Neural crest cell (in vitro differentiated cells): ENCODE measurements at places on chromosomes 3 and 15. TPM values are rescaled to one million over a fixed set of nuclear protein-coding genes. Genes with fewer than 3 reads are reported as not detected.

The TRAT1 gene
- not detected in 2 replicates for total RNA-seq

The ZKSCAN7 gene
- 17.3 and 21.0 TPM in 2 replicates for total RNA-seq

DNA sequence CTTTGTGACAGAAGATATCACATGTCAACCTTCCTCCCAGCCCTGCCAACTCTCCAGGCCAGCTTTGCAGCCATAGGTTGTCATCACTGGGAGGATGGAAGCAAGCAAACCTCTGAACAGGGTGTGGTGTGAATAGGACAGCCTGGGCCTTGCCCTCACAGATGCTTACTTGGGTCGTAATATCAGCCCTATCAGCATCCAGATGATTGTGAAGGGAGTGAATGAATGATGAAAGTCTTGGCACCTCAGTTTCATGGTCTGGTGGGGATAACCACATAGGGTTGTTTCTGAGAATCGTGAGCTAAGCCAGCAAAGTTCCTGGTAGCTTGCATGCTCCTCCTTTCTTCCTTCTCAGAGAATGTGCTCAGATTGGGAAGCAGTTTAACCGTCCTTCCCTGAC lies 55.1 kb upstream of the POLR2M start:
- DNase-seq, result no peak

DNA sequence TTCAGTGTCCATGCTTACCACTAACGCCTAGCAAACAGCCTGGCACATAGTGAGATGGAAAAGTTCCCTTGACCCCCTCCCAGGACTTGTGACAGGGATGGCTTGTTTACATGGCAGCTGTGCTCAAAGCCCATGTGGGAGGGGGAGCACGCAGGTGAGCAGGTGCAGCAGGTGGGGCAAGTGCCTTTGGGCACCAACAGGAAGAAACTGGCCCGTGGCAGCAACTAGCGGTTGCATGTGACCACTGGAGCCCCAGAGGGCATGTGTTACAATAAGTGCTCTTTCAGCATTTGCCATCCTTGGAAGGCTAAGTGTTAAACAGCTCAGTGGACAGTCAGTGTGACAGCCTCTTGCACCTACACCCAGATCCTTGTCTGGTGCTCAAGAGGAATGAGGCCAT lies 734.6 kb downstream of the TUSC7 start:
- DNase-seq, result no peak

- peak; percentile 28 for DNase-seq
These were observed 64.2 kb upstream of the MYZAP start for GRCh38 chr15:57527382-57528091.

GRCh38 chr3:122964811-122965210 lies 62.8 kb downstream of the SEMA5B start:
- no peak for DNase-seq

DNA sequence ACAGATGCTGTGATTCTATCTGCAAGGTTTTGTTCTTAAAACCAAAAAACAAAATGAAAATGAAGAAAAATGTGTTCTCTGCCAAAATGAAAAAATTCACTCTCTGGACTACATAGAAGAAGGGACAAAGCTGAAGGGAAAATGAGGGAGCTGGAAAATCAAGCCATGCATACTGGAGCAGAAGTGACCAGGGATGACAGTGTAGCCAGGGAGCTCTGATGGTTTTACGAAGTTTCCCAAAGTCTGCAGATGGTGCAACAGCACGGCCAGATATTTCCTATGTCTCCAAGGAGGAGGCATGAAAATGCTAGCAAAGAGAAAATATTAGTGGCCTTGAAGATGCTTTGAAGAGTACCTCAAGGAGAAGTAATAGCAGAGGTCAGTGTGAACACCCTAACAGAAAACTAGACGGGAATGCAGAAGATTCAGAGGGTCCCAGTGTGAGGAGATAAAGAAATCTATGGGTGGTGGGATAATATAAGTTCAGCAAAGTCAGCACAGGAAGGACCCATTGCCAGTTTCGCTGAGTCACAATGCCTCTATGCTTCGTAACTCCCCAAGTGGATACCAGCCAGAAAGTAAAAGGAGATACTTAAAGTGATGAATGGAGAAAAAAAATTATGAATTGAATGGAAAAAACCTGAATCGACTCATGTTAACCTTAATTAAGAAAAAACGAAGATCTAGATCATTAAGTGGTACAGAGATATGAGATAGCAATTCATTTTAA lies 39.0 kb upstream of the POMGNT2 start:
- no peak for DNase-seq

DNA sequence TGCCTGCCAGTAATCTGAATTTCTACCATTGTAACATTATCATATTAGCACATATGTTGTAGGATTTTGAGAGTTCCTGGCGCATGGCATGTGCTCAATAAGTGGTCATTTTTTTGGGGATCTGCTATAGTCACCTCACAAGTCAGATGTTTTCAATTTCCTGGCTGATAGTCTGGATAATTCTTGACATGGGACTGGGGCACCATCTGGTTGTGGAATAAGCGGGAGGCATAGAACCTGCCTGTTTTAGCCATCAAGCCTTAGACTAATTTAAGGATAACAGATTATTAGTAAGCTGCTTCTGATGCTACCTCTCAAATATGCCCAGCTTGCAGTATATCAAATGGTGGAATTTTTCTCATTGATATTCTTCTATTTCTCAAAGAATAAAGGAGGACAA lies 39.1 kb downstream of the GASK1A start:
- DNase-seq, result no peak

GRCh38 chr3:192795021-192795420 lies 67.7 kb upstream of the FGF12 start:
- no peak for DNase-seq

- no peak for DNase-seq
These were observed 73.5 kb upstream of the SPATA16 start for GRCh38 chr3:173214576-173214975.
